ENCODE measurements at places on chromosomes 6 and 20.

DNA sequence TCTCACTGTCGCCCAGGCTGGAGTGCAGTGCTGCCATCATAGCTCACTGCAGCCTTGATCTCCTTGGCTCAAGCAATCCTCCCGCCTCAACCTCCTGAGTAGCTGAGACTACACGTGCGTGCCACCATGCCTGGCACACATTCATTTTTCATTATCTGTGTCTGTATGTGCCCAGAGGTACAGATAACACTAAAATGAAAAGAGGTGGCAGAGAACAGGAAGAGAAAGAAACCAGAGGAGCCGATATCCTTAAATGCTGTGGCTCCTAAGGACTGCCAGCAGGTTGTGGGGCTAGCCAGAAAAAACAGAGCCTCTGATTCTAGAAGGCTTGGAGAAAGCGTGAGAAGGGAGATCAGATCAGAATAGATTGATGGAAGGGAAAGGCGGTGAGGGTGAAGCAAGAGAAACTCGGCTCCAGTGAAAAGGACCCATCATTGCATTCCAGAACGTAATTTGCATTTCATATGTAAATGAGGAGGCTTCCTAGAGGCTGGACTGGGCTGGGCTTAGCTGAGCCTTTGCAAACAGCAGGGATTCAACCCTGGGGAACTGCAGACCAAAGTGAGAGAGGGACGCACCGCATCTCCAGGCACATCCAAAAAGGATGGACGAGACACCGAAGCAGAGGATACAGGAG is 64.2 kb downstream of the GCNT2 start:
- no peak for DNase-seq

DNA sequence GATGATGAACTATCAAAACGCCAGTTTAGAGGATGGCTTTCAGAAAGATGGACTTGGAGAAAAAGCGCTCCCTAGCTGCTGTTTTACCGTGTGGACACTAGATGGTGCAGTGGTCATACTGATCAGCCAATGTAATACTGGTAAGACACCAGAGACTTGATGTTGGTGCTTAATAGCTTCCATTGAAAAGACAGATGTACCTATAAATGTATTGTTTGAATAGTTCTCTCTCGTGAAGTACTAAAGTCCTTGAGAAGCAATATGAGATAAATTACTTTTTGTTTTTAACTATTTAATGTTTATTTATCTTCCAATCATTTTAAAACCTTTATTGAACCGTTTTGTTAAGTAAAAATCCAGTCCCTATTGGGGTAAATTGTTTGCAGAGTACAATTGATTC is 63.9 kb upstream of the FUCA2 start:
- no peak for DNase-seq

DNA sequence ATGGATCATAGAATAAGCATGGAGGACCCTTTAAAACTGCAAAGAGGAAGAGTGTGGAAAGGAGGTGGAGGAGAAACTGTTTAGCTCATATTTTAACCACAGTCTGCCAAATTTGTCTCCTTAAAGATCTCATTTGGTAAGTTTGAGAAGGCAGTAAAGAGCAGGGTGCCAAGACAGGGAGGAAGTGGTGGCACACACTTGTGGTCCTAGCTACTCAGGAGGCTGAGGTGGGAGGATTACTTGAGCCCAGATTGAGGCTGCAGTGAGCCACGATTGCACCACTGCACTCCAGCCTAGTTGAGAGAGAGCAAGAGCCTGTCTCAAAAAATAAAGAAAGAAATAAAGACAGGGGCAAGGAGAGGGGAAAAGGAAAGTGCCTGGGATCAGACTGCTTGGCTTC is 16.8 kb upstream of the DCBLD1 start:
- DNase-seq: no peak

DNA sequence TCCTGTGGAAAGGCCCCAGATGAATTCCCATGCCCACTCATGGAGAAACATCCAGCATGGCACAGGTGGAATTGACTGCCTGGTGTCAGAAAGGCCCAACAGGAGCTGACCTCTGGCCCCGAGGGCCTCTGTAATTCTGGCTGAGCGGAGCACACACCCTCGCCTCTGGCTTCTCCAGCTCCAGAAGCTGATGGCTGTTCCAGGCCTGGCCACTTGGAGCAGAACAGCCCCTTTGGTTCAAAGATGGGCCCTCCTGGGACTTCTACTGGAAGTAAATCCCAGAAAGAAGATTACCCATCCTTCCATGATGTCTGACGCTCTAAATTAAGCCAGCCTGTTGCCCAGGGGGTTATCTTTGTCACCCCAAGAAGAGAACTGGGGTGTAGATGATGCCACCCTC is 275.1 kb upstream of the CDH4 start:
- DNase-seq: no peak

DNA sequence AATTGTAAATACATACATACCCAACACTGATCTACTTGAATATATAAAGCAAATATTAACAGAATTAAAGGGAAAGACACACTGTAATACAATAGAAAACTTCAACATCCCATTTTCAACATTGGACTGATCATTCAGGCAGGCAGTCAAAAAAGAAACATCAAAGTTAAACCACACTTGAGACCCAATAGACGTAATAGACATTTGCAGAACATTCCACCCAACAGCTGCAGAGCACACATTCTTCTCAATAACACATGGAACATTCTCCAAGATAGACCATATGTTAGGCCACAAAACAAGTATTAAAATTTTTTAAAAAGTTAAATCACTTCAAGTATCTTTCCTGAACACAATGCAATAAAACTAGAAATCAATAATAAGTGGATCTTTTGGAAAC is 698.2 kb downstream of the COL12A1 start:
- no peak for DNase-seq

DNA sequence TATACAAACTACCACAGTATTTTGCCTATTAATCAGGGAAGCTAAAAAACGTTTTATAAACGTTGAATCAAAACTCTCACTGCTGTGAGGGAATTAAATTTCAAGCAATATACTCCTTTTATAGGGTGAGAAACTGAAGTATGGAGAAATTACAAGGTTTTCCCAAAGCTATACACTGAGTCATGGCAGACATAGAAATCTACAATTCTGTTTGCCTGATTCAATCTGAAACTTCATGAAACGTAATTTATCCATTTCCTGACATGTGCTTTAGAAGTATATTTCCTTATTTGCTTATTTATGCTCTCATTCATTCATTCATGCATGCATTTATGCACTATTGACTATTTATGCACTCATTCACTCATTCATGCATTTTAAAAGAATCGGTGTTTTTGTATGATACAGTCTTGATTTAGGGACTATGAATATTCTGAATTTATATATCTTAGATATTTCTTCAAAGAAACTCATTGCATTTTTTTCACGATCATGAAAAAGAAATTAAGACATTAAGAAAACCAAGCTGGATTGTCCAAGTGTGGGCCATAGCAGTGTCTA is 16.5 kb downstream of the EYA4 start:
- no peak for DNase-seq

- no peak for DNase-seq
These were observed 64.0 kb downstream of the THBS2 start for GRCh38 chr6:169189686-169190085.

- no peak for DNase-seq
These were observed 164.1 kb upstream of the SALL4 start for GRCh38 chr20:51966296-51966971.

DNA sequence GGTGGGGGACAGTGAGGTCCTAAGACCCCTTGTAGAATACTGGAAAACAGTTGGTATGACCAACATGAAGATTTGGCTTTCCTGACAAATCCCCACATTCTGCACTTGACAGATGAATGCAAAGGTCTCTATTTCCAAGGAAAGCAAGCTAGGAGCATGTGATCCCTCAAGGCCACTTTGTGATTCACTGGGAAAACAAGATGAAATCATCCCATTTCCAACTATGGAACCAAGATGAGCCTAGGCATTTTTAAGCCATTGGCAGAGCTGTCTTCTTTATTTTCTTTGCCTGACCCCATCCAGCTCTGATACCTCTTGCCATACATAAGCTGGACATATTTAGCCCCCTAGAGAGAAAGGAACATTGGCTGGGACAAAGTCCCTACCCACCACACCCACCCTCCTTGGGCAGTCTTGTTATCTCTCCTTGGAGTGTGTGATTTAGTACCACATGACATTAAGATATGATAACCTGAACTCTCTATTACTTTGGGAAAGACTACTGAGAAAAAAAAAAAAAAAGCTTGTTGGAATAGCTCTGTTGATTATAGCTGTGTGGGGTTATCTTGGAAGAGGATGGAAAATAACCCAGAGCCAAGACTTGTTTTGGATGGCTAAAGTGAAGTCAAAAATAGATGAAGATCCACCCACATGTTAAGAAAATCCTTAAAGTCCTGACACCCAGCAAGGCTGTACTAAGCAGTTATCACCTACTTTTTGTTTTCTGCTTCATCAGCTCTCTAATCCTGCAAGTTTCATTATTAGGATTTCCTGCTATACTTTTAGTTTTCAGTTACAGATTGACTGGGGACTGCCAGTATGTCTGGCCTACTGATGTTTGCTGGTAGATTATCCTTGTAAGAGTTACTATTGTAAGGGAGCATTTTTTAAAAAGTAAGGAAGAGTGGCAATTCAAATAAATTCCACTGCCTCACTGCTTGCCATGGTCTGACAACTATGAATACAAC is 90.1 kb upstream of the PREP start:
- DNase-seq: no peak

GRCh38 chr6:53673162-53673727 is 7.7 kb upstream of the KLHL31 start:
- DNase-seq: no peak

DNA sequence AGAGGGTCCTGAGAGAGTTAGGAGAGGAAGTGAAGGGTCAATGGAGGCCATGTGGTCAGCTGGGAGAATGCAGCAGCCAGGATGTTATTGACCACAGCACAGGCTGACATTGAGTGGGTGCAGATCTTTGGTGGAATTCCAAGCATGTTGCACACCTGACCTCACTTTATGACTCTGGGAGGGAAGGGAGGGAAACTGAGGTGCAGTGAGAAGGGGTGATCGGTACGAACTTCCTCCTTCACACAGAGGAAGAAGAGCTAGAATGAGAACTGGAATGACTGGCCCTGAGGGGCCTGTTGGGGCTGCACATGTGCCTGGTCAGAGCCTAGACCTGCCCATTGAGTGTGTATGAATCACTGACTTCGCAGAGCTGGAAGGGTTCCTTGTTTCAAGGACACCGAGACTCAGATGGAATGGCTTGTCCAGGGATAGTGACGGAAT is 9.8 kb downstream of the FAM83D start:
- DNase-seq: no peak

- DNase-seq: no peak
These were observed 2.8 kb upstream of the PLCG1 start for GRCh38 chr20:41134362-41135186.
